ENCODE measurements at places on chromosomes 7 and 10. TPM values are rescaled to one million over a fixed set of nuclear protein-coding genes. Genes with fewer than 3 reads are reported as not detected.
A peak's percentile ranks its signal among the peaks of the same experiment; 100 is the strongest.

DNA sequence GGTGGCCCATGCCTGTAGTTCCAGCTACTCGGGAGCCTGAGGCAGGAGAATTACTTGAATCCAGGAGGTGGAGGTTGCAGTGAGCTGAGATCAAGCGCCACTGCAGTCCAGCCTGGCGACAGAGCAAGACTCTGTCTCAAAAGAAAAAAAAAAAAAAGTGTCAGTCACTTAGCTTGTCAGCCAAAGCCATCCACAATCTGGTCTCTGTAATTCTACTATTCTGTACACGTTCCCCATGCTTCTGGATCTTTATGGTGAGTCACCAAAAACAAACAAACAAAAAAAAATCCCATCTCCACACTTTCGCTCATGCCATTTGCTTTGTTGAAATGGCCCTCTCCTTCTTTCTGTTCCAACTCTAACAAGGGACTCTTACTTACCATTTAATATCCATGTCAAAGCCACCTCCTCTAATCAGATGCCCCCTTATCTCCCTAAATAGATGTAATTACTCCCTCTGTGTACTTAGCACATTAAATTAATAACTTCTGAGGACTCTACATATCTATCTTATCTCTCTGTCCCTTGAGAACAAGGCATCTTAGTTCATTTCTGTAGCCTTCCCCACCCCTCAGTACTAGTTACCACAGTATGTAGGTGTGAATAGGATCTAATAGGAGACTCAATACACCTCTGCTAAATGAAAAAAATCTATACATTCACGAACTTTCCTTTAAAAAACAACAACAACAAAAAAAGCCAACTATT, 128.4 kb downstream of the ELMO1 start:
- peak; percentile 37 for ATAC-seq

KAZALD1 gene
- total RNA-seq: 40.9 TPM

CYP3A4 gene
- 0.11 TPM for total RNA-seq

ANKRD22 gene
- total RNA-seq: not detected

C10orf71 gene
- not detected for total RNA-seq

DNA sequence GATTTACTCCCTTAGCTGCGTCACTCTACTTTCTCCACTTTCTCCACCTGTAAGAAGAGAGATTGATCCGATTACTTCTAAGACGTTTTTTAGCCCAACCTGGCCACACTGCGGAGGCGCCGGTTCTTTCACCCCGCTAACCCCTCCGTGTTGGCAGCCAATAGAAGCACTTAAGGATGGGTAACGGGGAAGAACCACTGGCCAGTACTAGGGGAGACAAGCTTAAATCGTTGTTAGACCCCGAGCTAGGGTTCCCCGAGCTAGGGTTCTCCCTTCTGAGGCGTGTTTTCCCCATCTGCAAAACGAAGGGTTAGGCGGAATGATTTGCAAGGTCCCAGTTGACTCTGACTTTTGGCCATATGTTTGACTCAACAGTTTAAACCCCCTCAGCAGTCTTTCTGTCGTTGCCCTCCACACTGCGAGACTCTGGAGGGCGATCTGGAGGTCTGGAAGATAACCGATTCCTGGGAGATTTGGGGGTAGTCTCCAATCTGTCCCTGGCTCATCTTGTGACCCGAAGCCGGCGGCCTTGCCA, 644 bp downstream of the UMAD1 start:
- no peak for ATAC-seq

- ATAC-seq: no peak
Observed at GRCh38 chr10:25083546-25084111, 67.2 kb downstream of the THNSL1 start.

EXOC4 gene
- total RNA-seq: 98.6 TPM

DNA sequence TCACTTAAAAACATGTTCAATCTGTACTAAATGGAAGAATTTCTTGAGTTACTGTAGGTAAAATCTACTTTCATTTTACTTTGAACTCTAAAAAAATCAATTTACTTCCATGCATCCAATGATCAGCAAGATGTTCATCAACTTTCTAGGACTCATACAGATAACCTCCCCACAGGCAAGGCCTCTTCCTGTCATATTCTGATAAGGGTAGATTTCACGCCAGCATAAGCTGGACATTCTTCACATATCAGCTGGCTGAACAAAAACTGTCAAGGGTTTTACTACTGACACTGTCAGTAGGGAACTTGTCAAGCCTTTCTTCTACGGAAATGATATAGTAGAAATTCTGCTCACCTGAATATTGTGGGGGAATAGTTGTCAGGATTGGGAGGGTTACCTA, 244.9 kb downstream of the THSD7A start:
- no peak for ATAC-seq

DNA sequence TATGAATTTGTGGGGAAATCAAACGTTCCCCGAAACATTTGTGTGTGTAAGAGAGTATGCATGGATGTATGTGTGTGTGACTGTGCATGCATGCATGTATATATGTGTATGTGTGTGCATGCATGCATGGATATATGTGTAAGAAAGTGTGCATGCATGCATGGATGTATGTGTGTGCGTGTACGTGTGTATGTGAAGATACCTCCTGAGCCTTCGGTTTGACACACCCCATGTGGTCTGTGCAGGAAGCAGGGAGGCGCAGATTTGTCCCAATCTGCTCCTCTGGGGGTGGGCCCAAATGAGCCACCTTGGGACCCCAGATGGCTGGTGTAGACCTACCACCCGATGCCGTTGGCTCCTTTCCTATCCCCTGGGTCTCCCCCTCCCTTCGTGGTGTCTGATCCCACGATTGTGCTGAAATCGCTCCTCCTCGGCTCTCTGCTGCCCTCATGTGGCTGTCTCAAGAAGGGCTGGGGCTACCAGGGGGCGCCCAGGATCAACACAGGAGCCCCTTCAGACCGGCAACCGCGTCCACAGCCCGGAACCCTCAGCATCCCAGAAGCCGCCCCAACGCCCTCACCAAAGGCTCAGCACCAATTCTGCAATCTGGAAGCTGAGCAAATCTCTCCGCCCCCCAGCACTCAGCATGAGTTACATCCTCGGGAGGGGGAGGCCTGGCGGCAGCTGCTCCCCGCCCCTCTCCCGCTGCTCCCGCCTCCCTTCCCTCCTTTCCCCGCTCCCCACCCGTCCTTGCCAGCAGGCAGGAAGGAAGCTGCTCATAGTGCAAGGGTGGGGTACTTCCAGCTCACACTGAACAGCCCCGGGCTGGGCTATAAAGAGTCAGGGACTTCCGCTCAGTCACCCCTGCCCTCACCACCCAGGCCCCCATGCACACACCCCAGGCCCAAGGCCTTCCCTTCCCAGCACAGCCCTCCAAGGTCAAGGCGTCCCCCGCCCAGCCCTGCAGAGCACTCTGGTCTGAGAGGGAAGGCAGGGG, 2.3 kb upstream of the NOS3 start:
- ATAC-seq: peak; percentile 84

DNA sequence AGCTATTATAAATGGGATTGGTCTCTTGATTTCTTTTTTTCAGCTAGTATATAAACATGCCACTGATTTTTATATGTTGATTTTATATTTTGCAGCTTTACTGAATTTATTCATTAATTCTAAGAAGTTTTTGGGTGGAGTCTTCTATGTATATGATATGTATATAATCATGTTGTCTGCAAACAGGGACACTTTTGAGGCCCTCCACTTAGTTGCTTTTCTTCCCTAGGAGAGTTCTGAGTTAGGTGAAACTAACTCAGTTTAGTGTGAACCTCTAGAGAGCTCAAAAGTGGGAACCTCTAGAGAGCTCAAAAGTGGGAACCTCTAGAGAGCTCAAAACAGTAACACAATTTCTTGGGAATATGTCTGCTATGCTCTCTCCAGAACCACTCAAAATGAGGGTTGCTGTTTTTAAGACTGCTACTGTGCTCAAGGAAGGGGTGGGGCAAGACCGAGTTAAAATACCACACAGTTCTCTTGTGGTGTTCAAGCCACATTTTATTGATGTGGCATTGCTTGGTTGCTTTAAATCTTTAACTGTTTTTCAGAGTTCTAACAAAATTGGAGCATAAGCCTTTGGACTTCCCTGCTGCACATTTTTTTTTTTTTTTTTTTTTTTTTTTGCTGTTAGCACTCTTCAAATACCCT, 13.2 kb downstream of the CCDC7 start:
- ATAC-seq: no peak

MSMB gene
- total RNA-seq: not detected

ADCK2 gene
- total RNA-seq: 13.3 TPM

GRCh38 chr7:17274551-17275245, 23.8 kb upstream of the AHR start:
- ATAC-seq: no peak
